Dorsolateral prefrontal cortex (tissue), 122 donors: ENCODE measurements at places on chromosomes 3 and 15. TPM values are rescaled to one million over a fixed set of nuclear protein-coding genes. Genes with fewer than 3 reads are reported as not detected.

DNA sequence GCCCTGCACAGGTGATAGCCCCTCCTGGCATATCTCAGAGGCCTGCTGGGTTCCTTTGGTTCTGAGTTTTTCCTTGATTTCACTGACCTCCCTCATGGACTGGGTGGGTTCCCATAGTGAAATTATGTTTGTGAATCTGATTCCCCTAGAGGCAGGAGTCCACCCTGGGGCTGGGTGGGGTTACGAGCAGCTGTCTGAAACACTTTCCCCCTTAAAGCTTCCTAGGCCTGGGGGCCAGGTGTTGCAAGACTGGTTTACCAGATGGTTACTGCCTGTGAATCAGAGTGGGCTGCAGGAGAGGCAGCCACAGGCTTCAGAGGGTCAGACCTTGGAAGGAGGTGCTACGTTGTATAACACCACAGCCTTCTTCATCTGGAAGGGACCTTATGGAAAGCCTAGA, 34.3 kb downstream of the IL20RB start:
- no peak for DNase-seq

DNA sequence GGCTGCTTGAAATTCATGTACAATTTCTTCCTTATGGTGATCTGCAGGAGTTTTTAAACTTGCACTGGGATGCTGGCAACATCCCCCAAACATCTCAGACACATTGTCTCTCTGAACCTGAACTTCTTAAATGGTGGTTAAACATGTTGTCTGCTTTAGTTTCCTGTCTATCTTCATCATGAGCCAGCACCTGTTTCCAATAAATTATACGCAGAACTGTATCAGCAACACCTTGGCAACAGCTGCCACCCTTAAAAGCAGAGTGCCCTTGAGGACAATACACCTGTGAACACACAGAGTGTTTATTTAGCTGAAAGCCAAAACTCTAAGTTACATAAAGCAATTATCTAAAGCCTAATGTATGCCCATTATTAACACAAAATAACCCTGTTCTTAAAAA, 242.9 kb downstream of the WNT5A start:
- DNase-seq = no peak

GRCh38 chr3:124888482-124889441, 1.6 kb upstream of the ITGB5 start:
- DNase-seq = no peak

Gene GHSR
- total RNA-seq = not detected

Gene PIGZ
- 21.5 TPM for total RNA-seq

DNA sequence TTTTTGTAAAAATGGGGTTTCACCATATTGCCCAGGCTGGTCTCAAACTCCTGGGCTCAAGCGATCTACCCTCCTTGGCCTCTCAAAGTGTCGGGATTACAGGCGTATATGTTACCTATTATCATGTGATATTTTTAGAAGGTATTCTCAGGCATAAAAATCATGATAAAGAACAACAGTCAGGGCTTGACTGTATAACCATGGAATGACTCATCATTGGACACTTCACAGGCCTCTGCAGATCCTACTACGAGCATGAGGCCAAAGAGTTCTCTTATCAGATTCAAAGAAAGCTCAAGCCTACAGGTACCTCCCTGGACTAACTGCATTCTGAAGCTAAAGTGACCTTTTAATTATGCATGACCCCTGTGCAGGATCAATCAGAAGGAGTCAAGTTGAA, 91.7 kb upstream of the PRICKLE2 start:
- DNase-seq = no peak

- DNase-seq = no peak
Observed at GRCh38 chr3:27507111-27507510, 22.9 kb upstream of the SLC4A7 start.

- DNase-seq = no peak
Observed at GRCh38 chr3:53122933-53123305, 7.3 kb downstream of the RFT1 start.

Gene RPP25
- total RNA-seq = 16.7 TPM

DNA sequence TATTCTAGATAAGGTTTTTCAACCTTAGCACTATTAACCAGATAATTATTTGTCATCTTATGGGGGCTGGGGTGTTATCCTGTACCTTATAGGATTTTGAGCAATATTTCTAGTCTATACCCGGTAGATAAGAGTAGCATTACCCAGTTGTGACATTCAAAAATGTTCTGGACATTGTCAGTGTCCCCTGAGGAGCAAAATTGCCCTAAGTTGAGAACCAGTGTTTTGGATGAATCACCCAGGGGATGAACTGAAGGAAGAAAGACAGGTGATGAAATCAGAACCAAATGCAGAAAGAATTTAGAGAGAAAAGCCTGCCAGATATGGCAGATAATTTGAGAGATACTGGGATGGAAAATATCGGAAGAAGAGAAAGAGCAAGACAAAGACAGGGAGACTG, 58.2 kb downstream of the KCNH8 start:
- no peak for DNase-seq

- no peak for DNase-seq
Observed at GRCh38 chr3:78519281-78519680, 1248.5 kb downstream of the ROBO1 start.

Gene RASGRP1
- 29.3 TPM for total RNA-seq
